ENCODE measurements at places on chromosomes 2 and 18.

DNA sequence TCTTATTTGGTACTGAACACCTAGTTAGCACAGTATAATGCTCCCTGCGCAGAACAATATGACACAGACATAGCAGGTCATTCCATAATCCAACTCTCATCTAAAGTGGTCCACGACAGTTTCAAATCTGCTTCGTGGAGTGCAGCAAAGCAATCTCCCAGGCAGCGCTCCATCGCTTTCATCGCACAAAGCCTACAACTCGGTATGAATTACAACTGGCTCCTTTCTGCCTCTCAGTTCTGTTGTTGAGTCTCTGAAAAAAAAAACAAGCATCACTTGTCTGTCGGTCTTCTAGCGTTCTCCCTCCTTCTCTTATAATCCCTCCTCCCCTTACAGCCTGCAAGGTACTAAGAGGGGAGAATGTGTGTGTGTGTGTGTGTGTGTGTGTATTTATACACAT is 123.5 kb downstream of the FIGN start:
- DNase-seq, result no peak

- peak; percentile 96 for DNase-seq
Measured at GRCh38 chr18:31942999-31943877, at the start of gene TRAPPC8. TRAPPC8 (minus strand) TSS chr18:31943128; CDS start chr18:31942764, 364 bp downstream.

- no peak for DNase-seq
Measured at GRCh38 chr2:144211065-144211464, 308.9 kb downstream of the ZEB2 start.

DNA sequence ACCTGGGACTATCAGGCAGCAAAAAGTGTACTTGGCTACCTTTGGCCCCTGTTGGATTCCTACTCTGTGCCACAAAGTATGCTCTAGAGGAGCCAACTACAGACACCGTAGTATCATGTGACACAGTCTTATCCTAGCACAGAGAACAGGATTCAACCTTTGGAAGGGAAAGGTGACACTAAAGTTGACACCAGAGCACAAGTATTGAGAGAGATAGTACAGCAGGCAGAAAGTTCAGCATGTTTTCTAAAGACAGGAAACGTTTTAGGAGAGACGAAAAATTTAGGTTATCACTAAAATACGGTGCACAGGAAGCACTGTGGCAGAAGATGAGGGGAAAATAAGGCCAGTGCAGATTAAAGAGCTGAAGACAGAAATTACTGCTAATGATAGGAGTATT is 18.6 kb downstream of the SMAD2 start:
- DNase-seq, result no peak

DNA sequence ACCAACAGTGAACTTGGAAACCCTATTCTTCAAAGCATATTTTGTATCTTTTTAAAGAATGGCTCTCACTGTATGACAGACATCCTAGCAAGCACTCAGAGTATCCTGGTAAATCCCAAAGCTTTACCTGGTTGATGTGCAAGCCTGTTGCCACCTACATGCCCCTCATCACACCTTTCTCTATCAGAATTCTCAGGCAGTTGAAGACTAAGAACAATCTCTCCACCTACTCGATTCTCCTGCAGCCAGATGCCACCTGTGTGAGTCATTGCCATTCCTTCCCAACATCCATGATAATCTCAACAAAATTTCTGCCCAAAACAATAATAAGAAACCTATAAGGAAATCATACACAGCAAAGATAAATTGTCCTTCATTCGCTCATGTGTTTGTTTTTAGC is 659.8 kb downstream of the BCL11A start:
- DNase-seq, result no peak

All from MV-4-11 (cell line).